ENCODE measurements at places on chromosomes 12 and 14.

DNA sequence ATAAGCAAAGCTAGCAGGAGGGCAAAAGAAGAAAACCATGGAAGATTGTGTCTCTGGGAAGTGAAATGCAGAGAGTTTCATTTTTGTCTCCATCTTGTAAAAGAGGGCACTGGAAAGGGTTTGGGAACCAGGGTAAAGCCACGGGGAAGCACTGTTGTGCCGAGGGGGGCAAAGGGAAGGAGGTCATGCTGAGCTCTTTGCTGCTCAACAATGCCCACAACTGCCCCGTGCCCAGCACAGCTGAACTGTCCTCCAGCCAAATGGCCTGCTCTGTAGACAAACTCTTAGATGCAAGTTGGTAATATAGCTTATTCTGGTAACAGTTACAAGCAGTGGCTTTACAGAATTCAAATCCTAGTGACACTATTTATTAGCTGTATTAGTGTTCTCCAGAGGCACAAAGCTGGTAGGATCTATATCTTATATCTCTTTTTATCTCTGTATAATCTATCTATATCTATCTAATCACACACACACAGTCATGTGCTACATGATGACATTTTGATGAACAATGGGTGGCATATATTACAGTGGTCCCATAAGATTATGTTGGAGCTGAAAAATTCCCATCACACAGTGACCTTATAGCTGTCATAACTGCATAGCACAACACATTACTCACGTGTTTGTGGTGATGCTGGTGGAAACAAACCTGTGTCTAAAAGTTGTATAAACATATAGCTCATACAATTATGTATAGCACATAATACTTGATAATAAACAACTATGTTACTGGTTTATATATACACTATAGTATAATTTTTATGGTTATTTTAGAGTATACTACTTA is 203.4 kb upstream of the DDHD1 start:
- no peak for DNase-seq

DNA sequence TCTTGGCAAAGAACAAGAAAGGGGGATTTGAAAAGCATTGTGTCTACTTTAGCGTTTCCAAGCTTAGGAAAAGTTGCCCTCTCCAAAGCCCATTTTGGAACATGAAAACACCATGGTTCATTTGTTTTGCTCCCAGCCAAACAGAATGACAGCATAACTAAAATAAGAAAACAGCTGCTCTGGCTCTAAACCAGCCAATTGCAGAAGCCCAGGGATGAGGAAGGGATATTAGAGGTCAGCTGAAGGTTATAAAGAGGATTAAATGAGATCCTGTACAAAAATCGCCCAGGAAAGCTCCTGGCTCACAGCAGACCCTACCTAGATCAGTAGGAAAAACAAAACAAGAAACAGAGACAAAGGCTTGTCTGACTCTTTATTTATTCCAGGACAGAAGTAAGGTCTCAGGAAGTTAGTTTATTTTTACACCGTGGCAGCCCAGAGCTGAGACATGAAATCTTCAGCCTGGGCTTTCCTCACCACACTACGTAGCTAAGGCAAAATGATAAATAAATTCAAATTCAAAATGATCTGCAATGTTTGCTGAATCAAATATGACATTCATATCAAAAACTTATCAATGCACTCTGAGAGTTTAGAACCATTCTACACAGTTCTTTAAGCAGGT is 25.9 kb downstream of the SPX start:
- no peak for DNase-seq

DNA sequence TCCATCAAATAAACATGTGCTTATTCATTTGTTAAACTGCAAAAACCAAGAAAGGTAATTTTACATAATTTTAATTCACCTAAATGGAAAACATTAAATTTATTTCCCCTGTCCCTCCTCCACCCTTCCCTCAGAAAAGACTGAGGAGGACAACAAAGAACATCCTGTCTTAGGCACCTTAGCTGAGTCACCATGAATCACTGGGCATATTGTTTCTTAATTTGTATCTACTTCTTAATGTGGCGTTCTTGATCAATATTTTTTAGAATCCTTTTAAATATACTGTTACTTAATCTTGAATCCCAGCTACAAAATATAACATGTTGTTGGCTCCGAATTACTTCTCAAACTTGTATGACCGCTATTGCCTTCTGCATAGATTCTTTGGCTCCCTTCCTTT is 23.5 kb downstream of the SIX6 start:
- no peak for DNase-seq

- DNase-seq: no peak
Observed at GRCh38 chr12:28374556-28374955, 184.3 kb downstream of the CCDC91 start.

DNA sequence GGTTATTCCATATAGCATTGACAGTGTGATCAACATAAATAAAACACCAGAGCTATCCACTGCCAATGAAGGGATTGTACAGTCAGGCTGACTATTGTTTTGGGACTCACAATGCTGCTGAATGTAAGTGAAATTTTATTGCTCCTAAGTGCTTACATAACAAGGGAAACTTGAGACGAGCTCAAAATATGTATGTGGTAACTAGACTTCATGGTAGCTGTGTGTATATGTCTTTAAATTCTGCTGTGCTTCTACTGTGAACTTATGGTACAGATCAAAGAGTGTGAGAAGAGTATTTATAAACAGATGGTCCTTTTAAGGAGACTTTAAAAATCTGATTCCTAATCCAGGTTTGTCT is 6.9 kb downstream of the FLRT2 start:
- DNase-seq: no peak

- DNase-seq: peak; percentile 15
Observed at GRCh38 chr12:100141666-100141997, 1.0 kb downstream of the BLTP3B start.

GRCh38 chr12:113244478-113244958 is 23.3 kb downstream of the TPCN1 start:
- DNase-seq: no peak

- DNase-seq: no peak
Observed at GRCh38 chr14:20878695-20879094, 12.5 kb upstream of the RNASE3 start.

GRCh38 chr14:57549765-57550420 is 56.2 kb upstream of the CCDC198 start:
- no peak for DNase-seq

DNA sequence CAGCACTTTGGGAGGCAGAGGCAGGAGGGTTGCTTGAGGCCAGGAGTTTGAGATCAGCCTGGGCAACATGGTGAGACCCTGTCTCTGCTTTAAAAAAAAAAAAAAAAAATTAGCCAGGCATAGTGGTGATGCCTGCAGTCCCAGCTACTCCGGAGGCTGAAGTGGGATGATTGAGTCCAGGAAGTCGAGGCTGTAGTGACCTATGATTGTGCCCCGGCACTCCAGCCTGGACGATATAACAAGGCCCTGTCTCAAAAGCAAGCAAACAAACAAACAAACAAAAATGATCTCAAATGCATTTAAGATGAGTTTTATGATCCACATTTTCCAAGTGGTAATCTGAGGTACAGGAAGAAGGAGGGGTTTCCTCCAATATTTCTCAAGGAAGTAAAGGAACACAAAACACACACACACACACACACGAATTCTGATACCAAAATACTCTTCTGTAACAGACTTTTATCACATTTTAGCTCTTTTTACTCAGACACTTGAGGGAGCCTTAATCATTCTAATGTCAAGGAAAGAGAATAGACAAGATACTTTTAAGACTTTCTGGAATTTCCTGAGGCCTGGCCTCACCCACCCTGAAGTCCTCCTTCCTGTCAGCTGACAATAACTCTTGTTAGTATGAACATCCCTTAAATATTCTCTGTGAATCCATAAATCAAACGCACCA is 44.4 kb upstream of the CERS5 start:
- no peak for DNase-seq

DNA sequence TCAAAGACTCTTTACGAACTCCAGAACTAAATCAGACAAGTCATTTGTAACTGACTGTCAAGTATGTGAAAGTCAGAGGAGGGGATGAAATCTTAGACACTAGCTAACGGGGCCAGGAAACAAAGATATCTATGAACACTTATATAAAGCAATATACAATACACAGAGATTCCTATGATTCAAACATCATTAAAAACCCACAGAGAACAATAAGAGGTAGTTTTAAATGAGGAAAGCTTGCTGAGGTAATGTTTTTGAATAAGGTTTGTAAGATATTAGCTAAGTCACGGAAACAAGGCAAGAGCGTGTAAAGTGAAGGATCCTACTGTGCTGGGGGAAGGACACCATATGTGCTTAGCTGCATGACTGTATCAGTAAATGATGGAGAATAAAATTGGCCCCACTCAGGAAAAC is 36.7 kb downstream of the SAV1 start:
- DNase-seq: no peak

DNA sequence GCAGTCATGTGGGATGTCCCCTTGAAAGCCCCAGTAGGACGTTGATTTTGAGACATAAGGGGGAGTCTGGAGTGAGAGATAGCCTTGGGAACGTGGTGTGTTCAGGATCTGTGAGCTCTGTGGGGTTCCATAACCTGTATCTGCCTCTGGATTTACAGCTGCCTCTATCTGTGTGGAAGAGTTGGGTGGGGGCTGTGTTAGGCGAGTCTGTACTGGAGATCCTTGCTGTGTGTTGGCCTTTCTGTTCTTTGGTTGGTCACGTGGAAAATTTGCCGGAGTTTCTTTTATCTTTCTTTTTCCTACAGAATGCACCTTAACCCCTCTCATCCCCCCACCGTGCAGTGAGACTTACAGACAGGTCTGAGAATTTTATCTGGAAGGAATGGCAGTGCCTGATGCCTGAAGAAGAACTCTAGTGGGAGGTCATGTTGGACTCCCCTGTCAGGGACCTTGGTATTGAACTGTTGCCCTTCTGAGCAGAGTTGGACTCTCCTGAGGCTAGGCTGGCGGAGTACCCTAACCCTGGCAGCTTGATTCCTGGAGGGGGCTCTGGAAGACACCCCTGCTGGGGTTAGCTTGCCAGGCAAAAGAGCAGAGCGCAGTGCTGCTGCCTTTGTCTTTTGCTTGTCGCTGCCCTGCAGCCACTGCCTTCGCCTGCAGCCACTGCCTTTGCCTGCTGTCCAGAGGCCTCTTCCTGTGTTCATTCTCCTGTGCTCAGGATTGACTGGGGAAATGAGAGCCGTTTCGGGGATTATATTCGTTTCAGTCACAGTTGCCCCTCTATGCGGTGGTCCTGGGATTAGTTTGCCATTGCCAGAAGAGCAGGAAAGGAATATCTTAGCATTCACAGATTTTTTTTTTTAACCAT is 34.1 kb downstream of the ZNF664 start:
- no peak for DNase-seq

- DNase-seq: no peak
Observed at GRCh38 chr12:82803201-82803600, 116.5 kb downstream of the TMTC2 start.

- no peak for DNase-seq
Observed at GRCh38 chr14:61338457-61338856, 17.1 kb downstream of the PRKCH start.

DNA sequence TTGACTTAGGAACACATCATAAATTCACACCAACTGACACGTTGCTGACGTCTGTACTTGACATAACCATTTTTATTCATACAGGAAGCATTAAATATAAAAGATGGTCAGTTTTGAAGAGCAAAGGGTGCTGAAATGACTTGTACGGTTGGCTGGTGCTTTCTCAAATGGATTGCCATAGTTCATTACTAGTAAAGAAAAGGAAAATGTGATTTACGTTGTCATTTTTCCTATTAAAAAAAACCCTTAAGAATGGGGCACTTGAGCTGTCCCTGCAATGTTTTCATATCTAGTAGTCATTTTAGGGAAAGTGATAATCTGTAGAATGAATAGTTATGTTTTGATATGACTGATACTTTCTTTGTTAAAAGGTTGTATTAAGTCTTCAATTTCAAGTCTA is 22.5 kb upstream of the MANSC4 start:
- no peak for DNase-seq

GRCh38 chr14:93538413-93538812 is 107.7 kb downstream of the UNC79 start:
- DNase-seq: no peak

DNA sequence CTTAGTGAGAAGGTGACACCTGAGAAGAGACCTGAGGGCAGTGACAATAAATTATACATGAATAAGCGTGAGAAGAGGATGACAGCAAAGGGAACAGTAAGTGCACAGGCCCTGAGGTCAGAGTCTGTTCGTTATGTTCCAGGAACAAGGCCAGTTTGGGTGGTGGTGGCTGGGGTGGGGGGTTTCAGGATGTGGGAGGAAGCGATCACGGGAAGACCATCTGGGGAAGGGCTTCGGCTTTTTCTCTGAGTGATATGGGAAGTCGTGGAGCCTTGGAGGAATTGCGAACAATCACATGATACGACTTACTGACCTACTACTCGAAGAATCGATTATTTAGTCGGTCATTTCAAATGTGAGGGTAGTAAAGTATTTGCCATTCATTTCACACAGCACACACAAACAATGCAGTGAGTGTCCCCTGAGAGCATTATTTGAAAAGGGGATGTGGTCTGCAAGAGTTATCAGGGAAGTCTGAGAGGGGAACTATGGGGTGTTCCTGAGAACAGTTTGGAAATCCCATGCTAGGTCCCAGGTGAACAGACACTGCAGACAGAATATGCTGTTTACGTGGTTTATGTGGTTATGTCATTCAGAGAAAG is 94.7 kb downstream of the SLC38A1 start:
- no peak for DNase-seq

- DNase-seq: no peak
Observed at GRCh38 chr12:22672951-22673350, 48.0 kb downstream of the ETNK1 start.

DNA sequence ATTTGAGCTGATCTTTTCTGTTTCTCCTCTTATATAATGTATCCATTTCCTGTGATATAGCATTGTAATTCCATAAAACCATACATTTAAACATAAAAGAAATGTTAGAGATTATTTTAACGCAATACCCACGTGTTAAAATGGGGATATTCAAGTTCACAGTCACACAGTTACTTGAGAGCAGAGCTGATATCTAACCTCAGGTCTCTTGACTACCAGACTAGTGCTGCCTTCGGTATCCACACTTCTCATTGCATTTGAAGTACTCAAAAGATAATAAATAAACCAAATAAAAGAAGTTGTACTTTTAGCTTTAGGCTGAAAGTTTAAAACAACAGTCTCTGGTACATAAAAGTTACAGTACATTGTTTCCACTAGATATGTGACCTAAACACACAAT is 2.9 kb downstream of the CLECL1 start:
- no peak for DNase-seq

DNA sequence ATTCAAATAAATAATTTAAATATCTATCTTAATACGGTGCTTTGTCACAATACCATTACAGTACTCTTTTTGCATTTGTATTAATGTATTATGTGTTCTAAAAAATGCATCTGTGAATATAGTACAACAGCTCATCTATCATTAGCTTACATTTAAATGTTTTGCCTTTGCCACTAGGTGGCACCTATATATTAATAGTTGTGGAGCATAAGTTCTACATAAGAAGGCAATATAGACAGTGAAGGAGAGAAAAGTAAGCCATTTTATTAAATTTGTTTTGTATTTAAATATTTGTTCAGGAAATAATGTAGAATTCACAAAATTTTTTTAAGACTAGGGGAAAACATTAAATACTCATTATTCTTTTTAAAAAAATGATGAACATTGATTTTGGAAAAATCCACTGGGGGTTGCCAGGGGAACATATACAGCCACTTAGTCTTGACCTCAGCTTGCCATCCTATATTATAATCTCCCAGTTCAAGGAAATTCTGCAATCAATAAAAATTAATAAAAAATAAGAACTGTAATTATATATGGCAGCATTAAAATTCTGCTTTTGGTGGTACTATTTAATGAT is 9.8 kb downstream of the CCER1 start:
- no peak for DNase-seq
